Subcutaneous preadipocyte (primary cell): ENCODE measurements at places on chromosomes 12 and 14. TPM values are rescaled to one million over a fixed set of nuclear protein-coding genes. Genes with fewer than 3 reads are reported as not detected.

Gene KLHL33
- total RNA-seq = under 0.01 and 0.20 TPM in 2 replicates

Gene NKX2-1
- not detected in 2 replicates for total RNA-seq

Gene IFNG-AS1
- not detected in 2 replicates for total RNA-seq

Gene KLRC3
- total RNA-seq = not detected in 2 replicates

Gene NANOG
- total RNA-seq = not detected in 2 replicates

Gene ZNF384
- 16.9 and 17.8 TPM in 2 replicates for total RNA-seq

Gene CMKLR1
- total RNA-seq = 7.0 and 9.0 TPM in 2 replicates
